OCI-M1 (cell line): ENCODE measurements at places on chromosomes 3 and 15.
A peak's percentile ranks its signal among the peaks of the same experiment; 100 is the strongest.

GRCh38 chr3:183506674-183507320 is 48.7 kb downstream of the KLHL6 start:
- no peak for DNase-seq

DNA sequence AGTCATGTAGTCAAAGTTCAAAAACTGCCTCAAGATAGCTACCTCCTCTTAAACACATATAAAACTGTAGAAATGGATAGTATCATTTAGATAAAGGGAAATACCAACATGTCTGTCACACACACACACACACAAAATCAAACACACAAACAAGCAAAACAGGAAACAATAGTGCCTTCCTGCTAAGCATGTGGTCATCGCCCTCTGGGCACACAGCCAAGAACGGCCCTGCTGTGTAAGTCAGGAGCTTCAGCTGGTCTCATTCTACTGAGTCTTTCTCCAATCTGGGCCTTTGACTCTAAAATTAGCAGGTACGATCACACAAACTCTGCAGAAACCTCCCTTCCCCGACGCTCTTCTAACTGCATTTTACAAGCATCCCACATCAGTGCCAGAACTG is 272.2 kb upstream of the CHRNA7 start:
- peak; percentile 50 for DNase-seq

GRCh38 chr15:70339571-70340493 is 242.1 kb upstream of the TLE3 start:
- peak; percentile 51 for DNase-seq

- DNase-seq: no peak
Measured at GRCh38 chr3:50133283-50133615, 21.9 kb upstream of the SEMA3F start.
